ENCODE measurements at places on chromosomes 2 and 18. TPM values are rescaled to one million over a fixed set of nuclear protein-coding genes. Genes with fewer than 3 reads are reported as not detected.

FBXO36 gene
- total RNA-seq: 0.29 TPM

GRCh38 chr2:230738391-230738811, 25.8 kb downstream of the CAB39 start:
- no peak for DNase-seq
- peaks cover 27% of the 10 kb centered on the region for H3K4me1 ChIP-seq
- H3K27me3 ChIP-seq: no peaks in the 10 kb centered on the region
- H3K27ac ChIP-seq: peak overlapping the region; percentile 44

DNA sequence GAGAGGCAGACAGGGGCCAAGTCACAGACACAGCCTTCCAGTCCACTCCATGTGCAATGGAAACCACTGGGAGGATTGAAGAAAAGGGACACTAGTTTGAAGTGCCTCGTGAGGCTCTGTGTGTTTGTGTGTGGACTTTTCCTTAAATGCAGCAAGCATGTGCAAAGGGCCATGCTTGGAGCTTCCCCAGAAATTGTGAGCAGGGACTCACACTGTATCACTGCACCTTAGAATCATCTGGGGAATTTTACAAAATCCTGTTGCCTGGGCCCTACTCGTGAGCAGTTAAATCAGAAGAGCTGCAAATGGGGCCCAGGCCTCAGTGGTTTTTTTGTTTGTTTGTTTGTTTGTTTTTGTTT, 137.8 kb downstream of the TRIM43 start:
- no peak overlapping the region for H3K27ac ChIP-seq
- H3K4me1 ChIP-seq: no peaks in the 10 kb centered on the region
- H3K36me3 ChIP-seq: no peaks in the 10 kb centered on the region
- DNase-seq: no peak
- no peaks in the 10 kb centered on the region for H3K27me3 ChIP-seq
- H3K4me3 ChIP-seq: no peak overlapping the region

BCL2L11 gene
- 18.8 TPM for total RNA-seq

GRCh38 chr2:142754182-142754581, 123.3 kb upstream of the KYNU start:
- DNase-seq: no peak
- H3K4me1 ChIP-seq: no peaks in the 10 kb centered on the region
- no peak overlapping the region for H3K27ac ChIP-seq
- H3K36me3 ChIP-seq: no peaks in the 10 kb centered on the region

GRCh38 chr2:146771531-146771930, 1073.3 kb upstream of the ACVR2A start:
- H3K36me3 ChIP-seq: no peaks in the 10 kb centered on the region
- no peak overlapping the region for H3K4me3 ChIP-seq
- no peak overlapping the region for H3K27ac ChIP-seq
- no peaks in the 10 kb centered on the region for H3K4me1 ChIP-seq

All from K562 (cell line).